Cardiac fibroblast (primary cell): ENCODE measurements at places on chromosomes 3 and 15.

DNA sequence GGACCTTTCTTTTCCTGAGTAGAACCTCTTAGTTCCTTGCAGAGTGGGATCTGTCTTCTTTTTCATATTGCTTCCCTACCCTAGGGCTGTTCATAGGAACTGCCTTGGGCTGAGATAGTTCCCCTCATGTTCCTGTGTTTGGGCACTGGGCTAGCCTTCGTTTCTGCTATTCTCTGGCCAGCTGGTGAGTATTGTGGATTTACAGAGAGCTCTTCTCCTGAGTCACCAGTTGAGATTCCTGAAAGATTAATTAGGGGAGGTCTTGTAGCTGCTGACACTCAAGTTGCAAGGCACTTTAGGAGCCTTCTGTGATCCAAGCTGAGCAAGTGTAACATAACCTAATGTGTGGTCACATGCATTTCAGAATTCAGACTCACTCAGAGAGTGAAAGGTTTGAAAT is 30.7 kb downstream of the CHD2 start:
- DNase-seq = peak; percentile 60

DNA sequence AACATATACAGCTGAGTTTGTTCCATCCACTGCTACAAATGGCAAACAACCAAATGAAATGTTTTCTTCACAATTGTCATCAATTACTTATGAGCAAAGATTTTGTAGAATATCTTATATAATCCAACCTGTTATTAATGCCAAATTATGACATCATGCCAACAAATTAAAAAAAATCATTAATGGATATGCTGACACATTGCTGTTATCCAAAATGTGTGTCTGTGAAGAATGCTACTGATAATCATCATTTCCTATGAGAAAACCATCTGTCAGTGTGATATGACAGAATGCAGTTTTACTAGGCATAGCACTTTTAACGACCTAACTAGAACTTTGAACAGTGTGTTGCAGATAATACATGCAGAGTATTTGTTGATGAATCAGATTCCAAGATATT is 556.5 kb upstream of the KCNMB2 start:
- no peak for DNase-seq

DNA sequence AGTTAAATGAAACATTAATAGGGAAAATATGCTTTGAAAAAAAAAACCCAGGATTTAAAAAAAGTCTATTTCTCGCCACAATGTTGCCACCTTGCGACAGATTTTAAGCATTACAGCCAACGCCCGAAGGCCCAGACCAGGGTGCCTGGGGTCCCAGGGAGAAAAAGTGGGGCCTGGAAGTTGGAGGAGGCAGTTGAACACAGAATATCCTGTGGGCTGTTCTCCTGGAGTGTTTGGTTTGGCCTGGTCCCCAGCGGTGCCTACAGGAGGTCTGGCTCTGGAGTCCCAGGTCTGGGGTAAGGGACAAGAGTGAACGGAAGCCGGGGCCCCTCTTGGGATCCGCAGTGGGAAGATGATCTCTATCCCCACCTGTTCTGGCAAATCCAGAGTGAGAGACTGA is 3.4 kb downstream of the RNU6-1 start:
- peak; percentile 56 for DNase-seq

GRCh38 chr3:11238880-11239279 is 33.3 kb upstream of the ATG7 start:
- DNase-seq = peak; percentile 75

DNA sequence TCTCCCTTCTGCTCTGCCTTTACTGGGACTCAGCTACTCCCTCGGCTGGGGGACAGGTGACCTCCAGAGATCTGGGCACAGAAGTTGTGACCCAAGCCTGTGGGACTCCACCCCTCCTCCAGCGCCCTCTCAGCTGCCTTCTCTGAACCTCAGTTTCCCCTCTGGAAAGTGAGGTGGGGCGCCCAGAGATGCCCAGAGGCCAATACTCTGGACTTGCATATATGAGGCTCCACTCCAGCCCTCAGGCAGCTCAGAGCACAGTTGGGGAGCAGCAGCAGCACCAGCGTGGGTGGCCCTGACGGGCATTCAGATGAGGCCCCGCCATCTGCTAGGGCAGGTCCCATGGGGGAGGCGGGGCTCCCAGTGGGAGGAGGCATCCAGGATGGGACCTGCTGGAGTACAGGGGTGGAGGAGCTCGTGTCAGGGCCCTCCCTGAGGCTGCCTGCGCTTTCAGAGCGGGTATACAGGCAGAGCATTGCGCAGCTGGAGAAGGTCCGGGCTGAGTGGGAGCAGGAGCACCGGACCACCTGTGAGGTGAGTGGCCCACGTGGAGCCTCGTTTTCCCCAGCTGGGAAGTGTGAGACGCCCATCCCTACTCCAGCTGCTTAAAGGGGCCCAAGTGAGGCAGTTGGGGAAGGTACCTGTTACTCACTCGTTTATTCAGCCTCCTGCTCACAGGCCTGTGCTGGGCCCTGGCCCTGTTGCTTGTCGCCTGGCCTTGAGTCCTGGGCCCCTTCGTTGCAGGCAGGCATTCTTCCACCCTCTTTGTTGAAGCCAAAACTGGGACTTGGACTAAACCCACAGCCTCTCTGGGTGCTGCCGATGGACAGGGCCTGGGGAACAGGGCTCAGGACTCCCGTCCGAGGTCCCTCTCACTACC is 35.4 kb downstream of the PSTPIP1 start:
- no peak for DNase-seq

- DNase-seq = no peak
These were observed 6.7 kb downstream of the STRIT1 start for GRCh38 chr3:155286736-155287135.

DNA sequence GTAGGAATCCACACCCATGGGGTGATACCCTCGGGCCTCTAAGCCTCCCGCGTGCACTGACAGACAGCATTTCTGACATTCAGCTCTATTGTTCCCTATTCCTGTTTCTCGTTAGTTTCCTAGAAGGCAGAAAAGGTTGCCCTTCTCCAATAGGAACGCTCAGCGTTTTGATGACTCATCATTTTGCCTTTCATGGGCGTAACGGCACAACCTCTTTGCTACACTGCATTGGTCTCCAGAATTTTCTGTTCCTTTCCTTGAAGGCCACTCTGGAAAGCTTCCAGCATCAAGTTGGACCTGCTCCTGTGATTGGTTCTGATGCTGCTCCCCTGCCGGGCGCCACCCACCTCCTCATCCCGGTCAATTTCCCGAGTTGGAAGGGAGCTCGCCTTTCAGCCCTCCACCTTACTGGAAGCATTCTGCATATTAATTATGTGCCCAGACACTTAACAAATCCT is 13.0 kb upstream of the TNK2 start:
- no peak for DNase-seq

GRCh38 chr15:49044766-49045606 is 1.3 kb downstream of the SECISBP2L start:
- DNase-seq = peak; percentile 21

GRCh38 chr15:32718821-32719716 is 1.3 kb downstream of the GREM1 start:
- no peak for DNase-seq

DNA sequence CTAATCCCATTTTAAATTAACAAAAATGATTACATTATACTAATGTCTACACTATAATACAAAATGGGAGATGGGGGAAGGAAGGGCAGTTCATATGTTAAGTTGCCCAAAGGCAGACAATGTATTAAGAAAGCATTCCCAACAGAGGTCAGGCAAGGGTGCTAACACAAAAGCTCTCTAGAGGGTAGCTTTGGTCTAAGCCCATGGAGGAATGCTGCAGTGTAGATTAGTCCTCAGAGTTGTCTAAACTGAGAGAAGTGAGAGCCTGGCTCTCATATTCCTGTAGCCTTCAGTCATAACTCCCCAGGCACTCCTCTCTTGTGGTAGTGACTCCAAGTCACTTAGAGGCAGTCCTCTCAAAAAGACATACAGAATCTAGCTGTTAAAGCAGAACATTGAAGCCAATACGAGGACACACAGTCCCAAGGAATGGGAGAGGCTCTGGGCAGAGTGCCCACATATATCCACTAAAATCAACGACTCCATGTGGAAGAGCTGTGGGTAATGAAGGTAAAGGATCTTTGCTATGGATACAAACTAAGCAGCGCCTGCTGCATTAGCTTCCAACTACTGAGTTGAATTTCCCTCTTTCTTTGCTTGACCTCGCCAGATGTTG is 14.5 kb downstream of the NEK10 start:
- DNase-seq = peak; percentile 19

GRCh38 chr3:194798486-194798885 is 112.8 kb downstream of the FAM43A start:
- no peak for DNase-seq

GRCh38 chr3:45205126-45205525 is 21.0 kb downstream of the TMEM158 start:
- DNase-seq = peak; percentile 20

GRCh38 chr3:171374661-171375285 is 85.4 kb downstream of the TNIK start:
- DNase-seq = peak; percentile 65

DNA sequence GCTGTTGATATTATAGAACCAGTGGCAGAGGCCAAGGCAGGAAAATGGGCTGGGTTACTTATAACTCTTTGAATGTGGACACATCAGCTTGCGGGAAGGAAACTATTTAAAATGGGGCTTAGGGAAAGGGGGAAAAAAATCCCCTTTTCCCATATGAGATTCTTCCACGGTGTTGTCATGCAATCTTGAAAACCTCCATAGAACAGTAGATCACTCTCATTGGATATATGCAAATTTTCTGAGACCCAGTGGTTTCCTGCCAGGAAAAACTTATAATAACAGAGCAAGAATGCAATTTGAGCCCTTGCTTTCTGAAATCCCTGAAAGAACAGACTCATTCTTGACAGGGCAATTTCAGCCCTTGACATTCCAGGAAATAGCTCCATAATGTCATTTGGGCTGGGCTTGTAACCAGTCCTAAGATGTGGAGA is 31.1 kb downstream of the TMEM212 start:
- DNase-seq = peak; percentile 94

- DNase-seq = peak; percentile 3
These were observed 364.0 kb downstream of the ZIC1 start for GRCh38 chr3:147773116-147773630.

- DNase-seq = peak; percentile 70
These were observed 126.4 kb downstream of the GREM1 start for GRCh38 chr15:32844118-32844711.
